GM12891 (cell line): ENCODE measurements at places on chromosomes 13 and 19.

DNA sequence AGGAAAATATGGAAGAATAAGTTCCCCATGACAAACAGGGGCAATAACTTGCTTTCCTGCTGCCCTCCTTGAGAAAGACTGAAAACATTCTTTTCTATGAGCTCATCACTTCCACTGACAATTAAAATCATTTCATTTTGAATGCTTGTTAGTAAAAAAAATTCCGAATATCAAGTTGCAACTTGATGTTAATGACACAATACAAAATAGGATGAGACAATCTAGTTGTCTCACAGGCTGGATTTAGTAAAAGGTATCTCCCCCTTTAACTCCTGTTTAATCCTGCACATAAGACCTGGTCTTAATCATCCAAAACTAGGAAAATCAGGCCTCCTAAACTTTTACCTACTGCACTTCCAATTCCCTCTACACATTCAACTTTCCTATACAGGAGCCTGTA is 24.7 kb downstream of the IRS2 start:
- no peak for DNase-seq

GRCh38 chr13:114081761-114082681 is 50.4 kb downstream of the RASA3 start:
- DNase-seq, result no peak

DNA sequence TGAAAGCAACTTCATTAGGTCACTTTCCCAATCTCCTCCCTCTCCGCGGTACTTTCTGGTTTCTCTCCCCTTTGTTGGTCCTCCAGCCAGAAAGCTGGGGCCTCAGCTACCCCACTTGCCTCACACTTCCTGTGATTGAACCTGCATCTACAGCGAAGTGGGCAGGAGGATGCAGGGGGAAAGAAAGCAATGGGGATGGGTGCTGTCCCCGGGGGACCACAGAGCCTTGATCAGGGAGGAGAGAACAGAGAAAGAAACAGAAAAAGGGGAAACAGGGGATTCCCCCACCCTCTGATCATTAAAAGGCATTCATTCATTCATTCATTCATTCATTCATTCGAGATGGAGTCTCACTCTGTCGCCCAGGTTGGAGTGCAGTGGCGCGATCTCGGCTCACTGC is 74.2 kb downstream of the TRPM4 start:
- no peak for DNase-seq

DNA sequence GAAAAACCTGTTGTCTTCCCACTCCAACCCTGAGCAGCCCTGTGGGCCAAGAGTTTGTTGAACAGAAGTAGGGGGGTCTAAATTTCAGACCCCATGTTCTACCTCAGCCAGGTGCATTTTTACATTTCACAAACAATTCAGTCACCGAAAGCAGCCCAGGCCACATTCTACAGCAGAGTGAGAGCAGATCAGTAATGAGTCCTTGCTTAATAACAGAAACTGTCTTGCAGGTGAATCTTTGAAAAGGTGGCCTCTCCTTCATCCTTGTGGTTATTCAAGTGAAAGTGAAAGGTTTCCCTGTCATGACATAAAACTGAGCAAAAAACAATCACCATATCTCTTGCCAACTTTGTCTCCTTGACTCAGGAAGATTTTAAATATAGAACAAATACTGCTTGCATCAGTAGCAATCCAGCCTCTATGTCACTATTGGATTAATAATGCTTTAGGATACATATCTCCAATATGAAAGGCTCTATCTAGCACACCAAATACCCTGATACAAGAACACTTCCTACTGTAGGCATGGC is 670.2 kb downstream of the DIAPH3 start:
- DNase-seq, result no peak

GRCh38 chr19:10036601-10037071 is 23.4 kb downstream of the RDH8 start:
- no peak for DNase-seq

GRCh38 chr19:38946229-38947010 is 15.7 kb downstream of the MRPS12 start:
- DNase-seq, result no peak

- no peak for DNase-seq
Observed at GRCh38 chr19:48636859-48637448, at the start of gene DBP. Gene DBP, minus strand, starts transcription at chr19:48637379. Its CDS starts 385 bp downstream, at chr19:48636994.

GRCh38 chr13:22497991-22498780 is 682.6 kb upstream of the SGCG start:
- DNase-seq, result no peak
